ENCODE measurements at places on chromosomes 6 and 20.
A peak's percentile ranks its signal among the peaks of the same experiment; 100 is the strongest.

DNA sequence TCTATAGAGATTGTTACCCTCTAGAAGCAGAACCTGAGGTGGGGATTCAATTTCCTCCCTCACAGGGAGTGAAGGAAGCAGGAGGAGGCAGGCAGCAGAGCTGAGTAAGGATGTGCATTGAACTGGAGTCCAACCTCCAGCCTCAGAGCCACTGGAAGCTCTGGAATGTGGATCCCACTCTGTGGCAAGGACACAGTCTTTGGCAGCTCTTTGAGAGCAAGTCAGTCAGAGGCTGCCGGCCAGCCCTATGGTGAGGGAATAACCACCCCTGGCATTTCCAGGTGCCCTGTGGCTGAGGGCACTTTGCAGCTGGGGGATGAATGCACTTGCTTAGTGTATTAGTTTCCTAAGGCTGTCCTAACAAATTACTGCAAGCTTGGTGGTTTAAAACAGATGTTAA is 37.2 kb downstream of the EBF4 start:
- no peak for DNase-seq

DNA sequence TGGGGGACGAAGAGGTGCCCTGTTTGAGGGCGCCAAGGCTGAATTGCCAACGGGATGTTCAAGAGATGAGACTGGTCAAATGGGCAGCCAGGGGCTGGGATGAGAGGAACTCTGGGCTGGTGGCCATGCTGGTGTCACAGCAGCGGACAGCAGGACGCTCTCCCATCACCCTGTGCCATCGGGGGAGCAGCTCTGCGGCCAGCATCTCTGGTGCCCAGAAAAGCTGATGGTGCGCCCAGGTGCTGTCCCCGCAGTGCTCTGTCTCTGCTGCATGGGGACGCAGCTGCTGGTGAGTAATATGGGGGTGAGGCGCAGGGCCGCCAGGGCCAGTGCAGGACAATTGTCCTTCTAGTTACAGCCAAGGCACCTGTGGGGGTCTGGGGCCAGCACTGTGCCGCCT is 4.9 kb upstream of the HRH3 start:
- no peak for DNase-seq

- DNase-seq: no peak
These were observed 132.1 kb upstream of the ARID1B start for GRCh38 chr6:156645097-156645496.

- DNase-seq: no peak
These were observed 209.0 kb upstream of the RSPO3 start for GRCh38 chr6:126909493-126909892.

DNA sequence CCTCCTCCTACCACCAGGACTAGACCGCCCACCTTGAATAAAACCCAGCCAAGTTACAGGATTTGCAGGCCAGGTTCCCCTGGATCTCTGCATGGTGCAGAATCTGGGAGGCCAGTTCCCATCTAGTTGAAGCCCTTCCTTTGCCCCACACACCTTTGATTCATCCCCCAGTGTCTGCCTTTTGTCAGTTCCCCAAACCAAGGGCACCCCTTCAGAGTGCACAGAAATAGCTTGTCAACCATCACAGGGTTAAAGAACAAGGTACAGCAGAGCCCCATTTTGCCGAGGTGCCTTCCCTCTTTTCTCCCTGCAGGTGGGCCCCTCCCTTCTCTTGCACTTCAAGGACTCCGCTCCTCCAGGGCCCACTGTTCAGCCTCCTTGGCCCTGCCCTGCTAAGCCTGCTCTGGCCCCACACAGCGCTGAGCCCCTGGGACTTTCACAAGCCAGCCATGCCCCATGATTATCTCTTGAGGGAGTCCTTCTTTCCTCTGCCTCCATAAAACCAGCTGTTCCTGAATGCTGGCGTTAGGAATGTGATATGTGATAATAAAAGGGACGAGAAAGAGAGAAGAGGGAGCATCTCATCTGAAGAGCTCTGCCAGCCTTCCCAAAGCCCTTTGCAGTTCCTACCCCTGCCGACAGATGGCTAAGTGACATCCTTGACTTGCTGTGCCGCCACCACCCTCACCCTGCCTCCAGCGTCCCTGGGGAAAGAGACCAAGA is 280.3 kb downstream of the CDC5L start:
- DNase-seq: peak; percentile 11
